ENCODE measurements at places on chromosomes 13 and 19.

GRCh38 chr19:51501594-51502263, at the start of gene SIGLEC12:
Gene SIGLEC12, minus strand, starts transcription at chr19:51501800. Its CDS starts 67 bp downstream, at chr19:51501733.
- no peak for DNase-seq

- DNase-seq = no peak
Observed at GRCh38 chr13:36837354-36838092, 18.5 kb downstream of the RFXAP start.

DNA sequence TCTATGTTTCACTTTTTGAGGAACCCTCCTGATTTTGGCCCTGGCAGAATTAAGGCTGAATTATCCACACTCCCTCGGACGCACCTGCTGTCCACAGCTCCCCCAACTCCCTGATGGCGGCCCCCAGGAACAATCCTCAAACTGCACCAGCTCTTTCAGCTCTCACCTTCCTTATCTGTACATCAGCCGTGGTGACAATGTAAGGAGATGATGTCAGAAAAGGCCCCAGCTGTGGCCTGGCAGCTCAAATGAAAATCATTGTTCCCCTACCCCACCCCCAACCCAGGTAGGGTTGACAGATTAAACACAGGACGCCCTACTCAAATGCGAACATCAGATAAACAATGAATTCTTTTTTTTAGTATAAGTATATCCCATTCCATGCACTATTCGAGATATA, 35.0 kb upstream of the KLF2 start:
- no peak for DNase-seq

DNA sequence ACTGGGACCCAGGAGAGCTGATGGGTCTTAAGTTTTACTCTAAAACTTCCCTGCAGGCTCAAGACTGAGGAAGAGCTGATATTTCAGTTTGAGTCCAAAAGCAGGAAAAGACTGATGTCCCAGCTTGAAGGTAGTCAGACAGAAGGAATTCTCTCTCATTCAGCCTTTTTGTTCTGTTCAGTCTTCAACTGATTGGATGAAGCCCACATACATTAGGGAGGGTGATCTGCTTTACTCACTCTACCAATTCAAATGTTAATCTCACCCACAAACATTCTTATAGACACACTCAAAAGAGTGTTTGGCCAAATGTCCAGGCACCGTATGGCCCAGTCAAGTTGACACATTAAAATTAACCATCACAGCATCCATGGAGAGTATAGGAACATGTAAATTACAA, 173.5 kb downstream of the KCNRG start:
- DNase-seq = no peak

DNA sequence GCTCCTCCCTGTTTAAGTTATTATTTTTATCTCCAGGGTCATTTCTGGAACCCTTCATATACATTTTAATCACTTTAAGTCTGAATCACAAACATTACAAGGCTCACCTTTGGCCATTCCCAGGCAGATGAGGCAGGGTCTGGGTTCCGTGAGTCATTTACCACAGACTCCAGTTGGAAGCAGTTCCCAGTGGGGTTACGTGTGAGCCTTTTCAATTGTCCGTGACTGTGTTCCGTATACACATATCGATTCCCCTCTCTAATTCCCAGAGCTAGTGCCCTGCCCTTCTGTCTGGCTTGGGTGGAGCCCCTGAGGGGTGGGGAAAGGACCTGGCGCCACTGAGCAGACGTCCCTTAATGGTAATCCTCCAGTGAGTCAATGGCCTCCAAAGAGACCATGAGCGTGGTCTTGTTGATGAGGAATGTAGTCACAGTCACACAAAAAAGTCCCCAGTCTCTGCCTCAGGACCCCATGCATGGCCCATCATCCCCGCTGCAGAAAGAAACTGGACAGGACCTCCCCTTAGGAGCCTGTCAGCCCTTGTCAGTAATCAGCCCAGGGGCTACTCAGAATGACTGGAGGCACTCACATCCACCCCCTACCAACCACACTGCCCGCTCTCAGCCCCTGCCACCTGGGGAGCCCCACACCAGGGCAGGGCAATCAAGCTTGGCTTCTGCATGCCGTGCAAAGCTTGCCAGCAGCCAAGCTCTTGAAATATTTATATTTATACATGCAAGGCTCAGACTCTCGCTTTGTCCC, 144.4 kb downstream of the ZIC5 start:
- no peak for DNase-seq

DNA sequence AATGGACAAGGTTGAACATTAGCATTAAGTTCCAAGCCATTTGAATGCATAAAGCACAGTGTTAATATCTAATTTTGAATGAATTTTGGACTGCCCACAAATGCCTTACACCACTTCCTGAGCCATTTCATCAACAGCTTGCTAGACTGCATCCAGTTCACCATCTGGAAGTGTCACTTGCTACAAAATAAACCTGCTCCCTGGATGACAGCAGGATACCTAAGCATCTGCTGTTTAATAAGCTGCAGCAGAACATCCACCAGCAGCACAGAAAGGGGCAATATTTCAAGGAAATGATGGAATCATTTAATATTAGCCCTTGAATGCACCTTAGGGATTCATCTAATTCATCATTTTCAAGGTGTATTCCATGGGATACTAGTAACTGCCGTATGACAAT, 76.6 kb upstream of the PCDH9 start:
- DNase-seq = no peak

- no peak for DNase-seq
Observed at GRCh38 chr19:8457827-8458226, 13.1 kb downstream of the HNRNPM start.

DNA sequence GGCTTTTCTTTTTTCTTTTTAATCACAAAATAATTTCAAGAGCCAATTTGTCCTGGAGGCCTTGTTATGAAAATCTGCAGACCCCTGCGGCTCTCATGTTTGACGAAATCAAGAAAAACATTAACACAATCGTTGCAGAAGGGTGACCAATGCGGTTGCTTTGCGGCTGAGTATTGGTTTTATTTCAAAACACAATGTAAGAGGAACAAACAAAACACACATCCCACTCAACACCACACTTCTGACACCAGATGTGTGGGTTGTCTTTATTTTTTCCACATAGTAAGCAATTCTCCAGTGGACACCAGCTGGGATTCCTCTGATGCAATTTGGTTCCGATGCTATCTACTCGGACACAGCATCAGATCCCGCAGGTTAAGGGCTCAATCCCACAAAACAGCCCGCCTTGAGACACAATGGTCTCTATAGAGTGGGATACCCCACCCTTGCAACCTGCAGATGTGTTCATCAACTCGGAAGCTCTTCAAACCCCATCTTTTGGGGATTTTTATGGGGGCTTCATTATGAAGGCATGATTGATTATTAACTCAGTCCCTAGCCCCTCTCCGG, 21.9 kb upstream of the CCDC124 start:
- DNase-seq = no peak

- DNase-seq = no peak
Observed at GRCh38 chr19:6999933-7000332, 21.3 kb downstream of the MBD3L2B start.

DNA sequence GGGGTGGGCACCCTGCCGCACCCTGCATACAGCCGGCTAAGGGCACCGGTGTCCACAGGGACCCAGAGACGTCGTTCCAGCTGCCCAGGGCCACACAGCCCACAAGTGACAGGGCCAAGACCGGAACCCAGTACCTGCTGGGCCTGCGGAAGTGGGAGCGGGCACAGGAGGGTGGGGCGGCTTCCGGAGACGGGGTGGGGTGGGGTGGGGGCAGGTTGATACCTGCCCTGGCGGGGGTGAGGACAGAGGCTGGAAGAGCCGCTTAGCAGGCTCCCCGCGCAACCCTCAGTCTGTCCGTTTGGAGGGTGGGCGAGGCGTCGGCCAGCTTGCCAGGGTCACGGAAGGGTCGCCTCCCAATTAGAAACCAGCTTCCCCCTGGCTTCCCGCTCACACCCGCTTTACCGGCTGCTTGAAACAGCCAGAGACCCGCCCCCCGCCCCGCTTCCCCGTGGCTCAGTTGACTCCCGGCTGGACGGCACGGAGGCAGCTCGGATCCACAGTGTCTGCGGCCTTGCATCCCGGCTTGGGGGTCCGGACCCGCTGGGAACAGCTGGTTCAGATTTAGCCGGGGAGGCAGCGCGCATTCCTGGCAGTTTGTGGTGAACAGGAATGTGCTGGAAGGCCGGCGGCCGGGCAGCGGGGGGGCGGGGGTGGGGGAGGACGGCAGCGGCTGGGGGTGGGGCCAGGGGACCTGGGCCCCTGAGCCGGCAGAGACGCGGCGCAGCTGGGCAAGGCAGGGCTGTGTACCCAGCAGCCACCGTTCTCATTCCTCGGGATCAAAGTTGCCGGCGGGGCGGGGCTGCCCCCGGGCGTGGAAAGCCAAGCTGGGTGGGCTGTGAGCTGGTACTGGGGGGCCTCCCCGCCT, 1.9 kb downstream of the CNN2 start:
- DNase-seq = no peak

DNA sequence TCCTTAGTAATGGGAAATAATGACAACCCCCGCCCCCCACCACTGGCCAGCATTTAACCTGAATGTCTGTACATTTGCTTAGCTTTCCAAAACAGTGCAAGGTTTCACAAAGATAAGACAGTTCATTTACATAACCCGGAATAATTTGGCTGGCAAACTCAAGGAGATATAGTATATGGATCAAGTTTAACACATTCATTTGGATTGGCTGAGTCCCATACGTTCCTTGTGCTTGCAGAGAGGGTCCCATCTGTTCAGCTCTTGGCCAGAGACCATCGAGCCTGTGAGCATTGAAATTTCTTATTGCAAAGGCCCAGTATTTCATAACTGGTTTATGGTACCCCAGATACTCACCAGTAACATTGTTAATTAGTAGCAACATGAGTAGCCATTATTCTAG, 116.5 kb downstream of the GPC6 start:
- no peak for DNase-seq

- no peak for DNase-seq
Observed at GRCh38 chr19:31913103-31913661, 432.2 kb upstream of the ZNF507 start.

DNA sequence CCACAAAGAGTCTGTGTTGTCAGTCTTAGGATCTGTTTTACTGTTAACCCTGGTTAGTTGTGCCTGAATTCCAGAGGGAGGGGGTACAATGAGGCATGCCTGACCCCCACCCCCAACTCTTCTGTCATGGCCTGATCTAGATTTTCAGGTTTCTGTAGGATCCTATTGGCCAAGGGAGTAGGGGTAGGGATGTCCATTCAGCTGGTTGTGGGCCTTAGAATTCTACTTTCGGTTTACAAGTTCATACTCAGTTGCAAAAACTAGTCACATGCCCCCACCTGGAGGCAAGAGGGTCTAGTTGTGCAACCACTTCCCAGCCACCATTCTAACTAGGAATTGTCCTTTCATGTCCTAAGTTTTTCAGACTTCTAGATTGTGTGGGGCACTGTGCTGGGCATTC, 94.3 kb upstream of the MBNL2 start:
- no peak for DNase-seq

DNA sequence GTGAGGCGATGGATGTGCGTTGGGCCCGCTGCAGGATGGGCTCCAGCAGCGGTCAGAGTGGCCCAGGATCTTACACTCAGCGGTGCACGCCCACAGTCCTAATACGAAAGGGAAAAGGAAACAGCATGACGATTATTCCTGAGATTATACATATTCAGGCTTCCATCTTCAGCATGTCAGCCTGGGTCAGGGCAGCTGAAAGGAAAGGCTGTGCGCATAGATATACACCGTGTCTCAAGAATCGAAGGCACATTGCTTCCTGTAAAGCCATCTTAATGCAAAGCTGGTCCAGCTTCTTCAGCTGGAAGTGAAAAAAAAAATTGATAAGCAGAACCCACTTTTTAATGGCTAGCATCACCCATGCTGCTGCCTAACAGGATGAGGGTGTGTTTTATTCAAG, 3.6 kb downstream of the PCDH8 start:
- DNase-seq = no peak

DNA sequence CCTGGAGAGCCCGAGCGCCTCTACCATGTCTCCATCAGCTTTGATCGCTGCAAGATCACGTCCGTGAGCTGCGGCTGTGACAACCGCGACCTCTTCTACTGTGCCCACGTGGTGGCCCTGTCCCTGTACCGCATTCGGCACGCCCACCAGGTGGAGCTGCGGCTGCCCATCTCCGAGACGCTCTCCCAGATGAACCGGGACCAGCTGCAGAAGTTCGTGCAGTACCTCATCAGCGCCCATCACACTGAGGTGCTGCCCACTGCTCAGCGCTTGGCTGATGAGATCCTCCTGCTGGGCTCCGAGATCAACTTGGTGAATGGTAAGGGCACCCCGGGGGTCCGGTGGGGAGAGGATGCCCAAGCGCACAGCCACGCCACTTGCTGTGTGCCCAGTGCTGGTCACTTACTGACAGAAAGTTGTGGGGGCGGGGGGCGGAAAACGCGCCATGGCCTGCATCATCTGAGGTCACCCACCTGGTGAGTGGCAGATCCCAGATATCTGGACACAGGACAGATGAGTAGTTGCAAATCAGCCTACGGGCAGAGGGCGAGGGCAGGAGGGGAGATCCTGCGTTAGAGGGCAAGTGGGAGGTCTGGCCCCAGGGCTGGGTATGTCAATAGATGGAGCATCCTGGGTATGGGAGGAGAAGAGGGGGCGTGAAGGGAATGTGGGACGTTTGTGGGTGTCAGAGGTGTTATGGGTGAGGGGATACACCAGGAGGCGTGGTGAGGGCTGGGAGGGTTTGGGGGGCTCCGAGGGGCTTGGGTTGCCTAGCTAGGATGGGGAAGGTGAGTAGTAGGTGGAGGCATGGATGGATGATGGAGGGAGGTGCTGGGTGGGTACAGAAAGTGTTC, 9.8 kb downstream of the ZSWIM4 start:
- no peak for DNase-seq

DNA sequence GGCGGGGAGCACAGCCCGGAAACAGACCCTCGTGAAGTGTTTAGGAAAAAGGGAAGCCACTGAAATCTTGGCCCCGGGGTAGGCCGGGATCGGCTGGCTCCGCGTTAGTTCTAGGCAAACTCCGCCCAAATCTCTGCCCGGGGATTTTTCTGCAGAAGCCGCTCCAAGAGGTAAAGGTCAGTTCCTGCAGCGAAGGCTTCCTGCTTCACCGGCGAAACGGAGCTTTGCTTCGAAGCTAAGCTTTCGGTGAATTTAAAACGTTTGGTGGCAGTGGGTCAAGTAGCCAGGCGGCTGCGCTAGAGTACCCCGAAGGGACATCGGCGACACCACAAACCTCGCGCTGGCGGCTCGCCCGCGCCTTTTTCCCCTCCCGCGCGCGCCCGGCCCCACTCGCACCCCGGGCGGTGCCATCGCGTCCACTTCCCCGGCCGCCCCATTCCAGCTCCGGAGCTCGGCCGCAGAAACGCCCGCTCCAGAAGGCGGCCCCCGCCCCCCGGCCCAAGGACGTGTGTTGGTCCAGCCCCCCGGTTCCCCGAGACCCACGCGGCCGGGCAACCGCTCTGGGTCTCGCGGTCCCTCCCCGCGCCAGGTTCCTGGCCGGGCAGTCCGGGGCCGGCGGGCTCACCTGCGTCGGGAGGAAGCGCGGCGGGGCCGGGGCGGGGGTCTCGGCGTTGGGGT, 441 bp downstream of the GJB2 start:
- DNase-seq = no peak

GRCh38 chr13:113724780-113725315, 34.2 kb upstream of the TMEM255B start:
- peak; percentile 82 for DNase-seq
